CD4-positive, CD25-positive, alpha-beta regulatory T cell (primary cell): ENCODE measurements at places on chromosomes 11 and 22. TPM values are rescaled to one million over a fixed set of nuclear protein-coding genes. Genes with fewer than 3 reads are reported as not detected.

DNA sequence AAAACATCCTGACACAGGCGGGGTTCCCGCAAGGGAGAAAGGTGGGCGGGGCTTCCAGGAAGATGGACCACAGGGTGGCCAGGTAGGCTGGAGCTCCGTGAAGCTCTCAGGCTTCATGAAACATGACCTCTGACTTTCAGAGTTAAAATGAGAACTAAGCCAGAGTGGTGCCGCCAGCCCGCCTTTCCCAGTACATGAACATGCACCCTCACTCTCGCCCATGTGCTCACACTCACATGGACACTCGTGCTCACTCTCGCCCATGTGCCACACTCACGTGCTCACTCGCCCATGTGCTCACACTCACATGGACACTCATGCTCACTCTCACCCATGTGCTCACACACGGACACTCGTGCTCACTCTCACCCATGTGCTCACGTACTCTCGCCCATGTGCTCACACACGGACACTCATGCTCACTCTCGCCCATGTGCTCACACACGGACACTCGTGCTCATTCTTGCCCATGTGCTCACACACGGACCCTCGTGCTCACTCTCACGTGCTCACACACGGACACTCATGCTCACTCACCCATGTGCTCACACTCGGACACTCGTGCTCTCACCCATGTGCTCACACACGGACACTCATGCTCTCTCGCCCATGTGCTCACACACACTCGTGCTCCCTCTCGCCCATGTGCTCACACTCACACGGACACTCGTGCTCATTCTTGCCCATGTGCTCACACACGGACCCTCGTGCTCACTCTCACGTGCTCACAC lies 10.0 kb downstream of the RNH1 start:
- DNase-seq: no peak
- no peak overlapping the region for H3K4me3 ChIP-seq
- H3K27me3 ChIP-seq: no peaks in the 10 kb centered on the region
- no peaks in the 10 kb centered on the region for H3K4me1 ChIP-seq
- H3K36me3 ChIP-seq: peaks cover 60% of the 10 kb centered on the region

The TMEM134 gene
- 48.7 TPM for total RNA-seq

The MS4A6A gene
- 1.3 TPM for total RNA-seq

GRCh38 chr11:28877340-28877739 lies 769.2 kb downstream of the METTL15 start:
- H3K4me3 ChIP-seq: no peak overlapping the region
- no peak overlapping the region for H3K27ac ChIP-seq

DNA sequence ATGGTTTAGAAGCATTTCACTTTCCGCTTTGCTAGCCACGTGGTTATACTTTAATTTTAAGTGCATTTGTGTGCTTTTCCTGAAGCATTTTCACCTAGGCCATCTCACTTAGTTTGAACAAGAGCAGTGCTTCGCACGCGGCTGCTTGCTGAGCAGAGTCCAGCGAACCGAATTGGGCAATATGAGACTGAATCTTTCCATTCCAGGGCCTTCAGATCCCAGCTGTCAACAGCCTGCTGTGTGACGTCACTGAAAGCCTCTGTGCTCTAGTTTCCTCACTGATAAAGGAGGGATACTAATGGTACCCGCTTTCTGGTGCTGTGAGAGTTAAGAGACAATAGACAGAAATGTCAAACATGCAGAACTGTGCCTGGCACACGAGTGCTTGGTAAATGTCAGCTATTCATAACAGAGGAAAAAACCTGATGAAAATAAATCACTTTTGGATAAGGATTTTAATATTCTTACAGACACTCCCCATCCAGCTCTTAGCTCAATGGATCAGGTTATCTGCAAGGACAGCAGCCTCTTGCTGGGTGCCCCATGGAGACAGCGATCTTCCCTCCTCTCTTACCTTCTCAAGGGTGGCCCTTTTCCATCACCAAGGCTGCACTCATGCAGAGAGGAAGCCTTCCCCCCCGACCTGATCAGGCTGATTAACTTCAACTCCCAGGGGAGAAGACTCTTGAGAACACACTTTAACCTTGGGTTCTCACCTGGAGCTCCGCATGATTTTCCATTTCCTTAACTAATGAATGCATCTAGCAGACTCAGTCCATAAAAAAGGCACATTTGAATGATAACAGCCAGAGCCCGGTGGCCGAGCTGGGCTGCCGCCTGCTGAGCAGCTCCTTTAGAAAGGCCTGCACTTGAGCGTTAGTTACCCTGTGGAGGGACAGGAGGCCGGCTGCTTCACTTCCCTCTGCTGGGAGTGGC lies 3.5 kb upstream of the GLB1L3 start:
- H3K36me3 ChIP-seq: no peaks in the 10 kb centered on the region
- no peak overlapping the region for H3K4me3 ChIP-seq
- no peak for DNase-seq
- peaks cover 3% of the 10 kb centered on the region for H3K27me3 ChIP-seq
- H3K27ac ChIP-seq: no peak overlapping the region

The FADS3 gene
- 15.8 TPM for total RNA-seq

GRCh38 chr22:24107661-24108060 lies 73.6 kb upstream of the SUSD2 start:
- no peak overlapping the region for H3K4me3 ChIP-seq
- H3K27me3 ChIP-seq: no peaks in the 10 kb centered on the region
- peaks cover 3% of the 10 kb centered on the region for H3K4me1 ChIP-seq
- DNase-seq: no peak
- peaks cover 24% of the 10 kb centered on the region for H3K36me3 ChIP-seq

GRCh38 chr11:108302121-108302785 lies 79.4 kb downstream of the ATM start:
- no peak overlapping the region for H3K27ac ChIP-seq
- H3K4me3 ChIP-seq: no peak overlapping the region
- H3K27me3 ChIP-seq: no peaks in the 10 kb centered on the region
- H3K4me1 ChIP-seq: no peaks in the 10 kb centered on the region
- peak; percentile 20 for DNase-seq

The IL17REL gene
- total RNA-seq: 0.57 TPM

The TYR gene
- not detected for total RNA-seq

GRCh38 chr11:125494561-125494960 lies 1.5 kb downstream of the FEZ1 start:
- DNase-seq: no peak
- peaks cover 28% of the 10 kb centered on the region for H3K27me3 ChIP-seq
- peaks cover 18% of the 10 kb centered on the region for H3K4me1 ChIP-seq
- no peaks in the 10 kb centered on the region for H3K36me3 ChIP-seq

The UBQLNL gene
- total RNA-seq: 0.32 TPM

GRCh38 chr11:65615229-65615949 lies at the start of gene PCNX3:
TSS of gene PCNX3 (plus strand) at chr11:65615776. CDS start at chr11:65616312, 536 bp downstream.
- no peaks in the 10 kb centered on the region for H3K27me3 ChIP-seq
- peak within 1 kb of the TSS; percentile 96 for H3K27ac ChIP-seq
- DNase-seq: peak; percentile 100
- peaks cover 28% of the 10 kb centered on the region for H3K36me3 ChIP-seq

GRCh38 chr11:17734986-17735817 lies 621 bp downstream of the KCNC1 start:
- DNase-seq: no peak
- H3K36me3 ChIP-seq: no peaks in the 10 kb centered on the region
- H3K27ac ChIP-seq: no peak overlapping the region

DNA sequence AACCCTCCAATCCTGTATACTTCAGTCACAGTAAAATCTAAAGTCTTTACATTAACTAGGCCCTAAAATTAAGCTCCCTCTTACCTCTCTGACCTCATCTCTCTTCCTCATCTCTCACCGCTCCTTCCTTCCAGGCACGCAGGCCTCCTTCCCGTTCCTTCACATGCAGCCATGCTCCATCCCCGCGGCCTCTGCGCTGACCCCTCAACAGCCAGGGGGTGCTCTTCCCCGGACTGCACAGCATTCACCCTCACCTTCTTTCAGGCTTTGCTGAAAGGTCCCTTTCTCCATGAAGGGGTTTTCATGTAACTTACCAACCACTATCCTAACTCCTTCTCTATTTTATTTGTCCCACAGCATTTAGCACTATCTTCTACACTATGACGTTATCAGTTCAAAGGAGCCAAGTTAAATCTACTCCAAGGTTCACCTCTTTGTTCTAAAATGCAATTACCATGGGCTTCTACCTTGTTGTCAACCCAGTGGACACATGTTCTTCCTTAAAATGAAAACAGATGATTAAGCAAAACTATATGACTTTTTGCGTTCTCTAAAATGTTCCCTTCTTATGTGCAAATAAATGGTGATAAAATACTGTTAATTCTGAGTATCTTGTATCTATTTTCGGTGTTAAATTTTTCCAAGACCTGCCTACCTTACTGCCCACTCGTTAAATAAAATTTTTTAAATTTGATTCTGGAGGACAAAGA lies 57.8 kb upstream of the APOA1 start:
- no peak overlapping the region for H3K27ac ChIP-seq
- no peak overlapping the region for H3K4me3 ChIP-seq
- H3K36me3 ChIP-seq: peaks cover 35% of the 10 kb centered on the region
- H3K27me3 ChIP-seq: no peaks in the 10 kb centered on the region
- DNase-seq: no peak

- H3K4me3 ChIP-seq: no peak overlapping the region
- H3K4me1 ChIP-seq: peaks cover 8% of the 10 kb centered on the region
- peaks cover 33% of the 10 kb centered on the region for H3K27me3 ChIP-seq
- no peak overlapping the region for H3K27ac ChIP-seq
- no peaks in the 10 kb centered on the region for H3K36me3 ChIP-seq
Observed at GRCh38 chr11:12375720-12376119, 1.7 kb upstream of the PARVA start.

- no peak for DNase-seq
- no peak overlapping the region for H3K27ac ChIP-seq
- no peaks in the 10 kb centered on the region for H3K36me3 ChIP-seq
- H3K27me3 ChIP-seq: peaks cover 5% of the 10 kb centered on the region
Observed at GRCh38 chr22:35505399-35506258, 35.0 kb upstream of the RASD2 start.

The GAS2 gene
- 1.0 TPM for total RNA-seq

The BSCL2 gene
- 23.9 TPM for total RNA-seq

DNA sequence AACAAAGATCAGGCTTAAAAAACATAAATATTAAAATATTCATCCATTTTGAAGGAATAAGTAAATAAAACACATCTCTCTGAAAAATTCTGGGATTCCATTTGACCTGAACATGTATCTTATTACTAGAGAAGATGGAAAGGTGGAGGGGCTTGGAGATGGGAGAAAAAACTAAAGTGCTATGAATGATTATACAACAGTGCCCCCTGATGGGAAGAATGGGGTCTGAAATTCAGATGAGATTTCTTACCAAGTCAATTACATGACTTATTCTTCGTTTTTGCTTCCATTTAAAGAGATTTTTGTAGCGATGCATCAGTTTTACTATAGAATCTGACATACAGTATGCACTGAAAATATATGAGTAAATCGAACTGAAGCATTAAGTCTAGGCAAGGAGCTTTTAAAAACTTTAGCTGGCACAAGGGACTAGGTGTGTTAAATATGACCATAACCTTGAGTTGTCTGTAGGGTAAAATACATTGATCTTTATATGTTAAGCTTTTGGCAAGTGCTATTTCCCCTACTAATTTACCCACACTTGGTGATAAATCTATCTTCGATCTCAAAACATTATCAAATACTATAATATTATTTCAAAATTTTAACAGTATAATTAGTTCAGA lies 718.8 kb downstream of the CNTN5 start:
- no peaks in the 10 kb centered on the region for H3K27me3 ChIP-seq
- H3K4me3 ChIP-seq: no peak overlapping the region
- H3K27ac ChIP-seq: no peak overlapping the region
- no peaks in the 10 kb centered on the region for H3K36me3 ChIP-seq
- no peak for DNase-seq

The OR6T1 gene
- not detected for total RNA-seq

The MPZL3 gene
- total RNA-seq: 16.1 TPM

The HOATZ gene
- total RNA-seq: not detected

The OR4A16 gene
- total RNA-seq: not detected

DNA sequence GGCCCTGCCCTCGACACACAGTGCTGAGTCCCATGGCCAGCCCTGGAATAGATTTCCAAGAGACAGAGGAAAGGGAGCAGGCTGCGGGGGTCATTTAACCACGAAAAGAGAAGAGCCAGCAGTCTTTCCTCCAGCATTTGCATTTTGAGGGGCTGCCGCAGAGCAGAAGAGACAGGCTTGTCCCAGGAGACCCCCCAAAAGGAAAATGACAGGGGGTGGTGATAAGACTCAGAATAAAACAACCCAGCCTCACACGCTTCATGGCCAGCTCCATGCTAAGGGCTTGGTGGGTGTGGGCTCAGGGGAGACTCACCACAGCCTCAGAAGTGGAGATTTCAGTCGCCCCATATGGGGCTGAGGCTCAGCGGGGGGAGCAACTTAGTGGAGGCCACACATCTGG lies 16.9 kb downstream of the TRIOBP start:
- no peak overlapping the region for H3K4me3 ChIP-seq
- no peaks in the 10 kb centered on the region for H3K4me1 ChIP-seq
- H3K36me3 ChIP-seq: no peaks in the 10 kb centered on the region
- H3K27me3 ChIP-seq: no peaks in the 10 kb centered on the region
- no peak overlapping the region for H3K27ac ChIP-seq

The CTSW gene
- total RNA-seq: 12.4 TPM

The NXPE1 gene
- not detected for total RNA-seq

DNA sequence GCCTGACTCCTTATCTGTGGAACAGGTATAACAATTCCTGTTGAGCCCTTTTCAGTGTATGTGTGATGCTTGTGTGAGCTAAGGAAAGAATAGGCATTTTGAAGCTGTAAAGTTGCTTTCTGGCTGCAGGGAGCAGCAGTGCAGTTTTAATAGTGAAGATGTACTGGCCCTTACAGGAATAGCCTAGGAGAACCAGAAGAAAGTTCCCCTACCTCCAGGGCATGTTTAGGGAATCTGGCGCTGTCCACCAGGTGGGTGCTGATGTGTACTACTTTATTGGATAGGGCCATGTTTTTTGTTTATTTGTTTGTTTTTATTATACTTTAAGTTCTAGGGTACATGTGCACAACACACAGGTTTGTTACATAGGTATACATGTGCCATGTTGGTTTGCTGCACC lies 11.5 kb downstream of the BMAL1 start:
- no peaks in the 10 kb centered on the region for H3K27me3 ChIP-seq
- H3K27ac ChIP-seq: no peak overlapping the region
- no peak for DNase-seq
- H3K36me3 ChIP-seq: no peaks in the 10 kb centered on the region
- no peak overlapping the region for H3K4me3 ChIP-seq
- H3K4me1 ChIP-seq: peaks cover 56% of the 10 kb centered on the region

GRCh38 chr11:18243783-18244362 lies 4.6 kb downstream of the SAA2 start:
- H3K4me3 ChIP-seq: no peak overlapping the region
- H3K27ac ChIP-seq: no peak overlapping the region
- H3K36me3 ChIP-seq: no peaks in the 10 kb centered on the region
- peaks cover 8% of the 10 kb centered on the region for H3K4me1 ChIP-seq
- peaks cover 23% of the 10 kb centered on the region for H3K27me3 ChIP-seq

The DNAJB7 gene
- total RNA-seq: not detected

The OR51E2 gene
- not detected for total RNA-seq

GRCh38 chr22:23689414-23689813 lies 1.4 kb upstream of the RGL4 start:
- H3K4me1 ChIP-seq: no peaks in the 10 kb centered on the region
- no peak overlapping the region for H3K4me3 ChIP-seq
- H3K36me3 ChIP-seq: peaks cover 10% of the 10 kb centered on the region
- no peak overlapping the region for H3K27ac ChIP-seq
- H3K27me3 ChIP-seq: no peaks in the 10 kb centered on the region

GRCh38 chr11:46846510-46846830 lies 390 bp upstream of the CKAP5 start:
- H3K4me3 ChIP-seq: peak overlapping the region; percentile 82
- peaks cover 19% of the 10 kb centered on the region for H3K4me1 ChIP-seq
- no peak overlapping the region for H3K27ac ChIP-seq
- no peaks in the 10 kb centered on the region for H3K27me3 ChIP-seq
- H3K36me3 ChIP-seq: no peaks in the 10 kb centered on the region
